Activated T-cell treated with anti-CD3 and anti-CD28 coated beads, Interleukin-2, amount 50 U/mL, for 72 hours (primary cell): ENCODE measurements at places on chromosomes 6 and 20.

- DNase-seq, result no peak
These were observed 140.3 kb downstream of the CDC5L start for GRCh38 chr6:44527583-44528369.

DNA sequence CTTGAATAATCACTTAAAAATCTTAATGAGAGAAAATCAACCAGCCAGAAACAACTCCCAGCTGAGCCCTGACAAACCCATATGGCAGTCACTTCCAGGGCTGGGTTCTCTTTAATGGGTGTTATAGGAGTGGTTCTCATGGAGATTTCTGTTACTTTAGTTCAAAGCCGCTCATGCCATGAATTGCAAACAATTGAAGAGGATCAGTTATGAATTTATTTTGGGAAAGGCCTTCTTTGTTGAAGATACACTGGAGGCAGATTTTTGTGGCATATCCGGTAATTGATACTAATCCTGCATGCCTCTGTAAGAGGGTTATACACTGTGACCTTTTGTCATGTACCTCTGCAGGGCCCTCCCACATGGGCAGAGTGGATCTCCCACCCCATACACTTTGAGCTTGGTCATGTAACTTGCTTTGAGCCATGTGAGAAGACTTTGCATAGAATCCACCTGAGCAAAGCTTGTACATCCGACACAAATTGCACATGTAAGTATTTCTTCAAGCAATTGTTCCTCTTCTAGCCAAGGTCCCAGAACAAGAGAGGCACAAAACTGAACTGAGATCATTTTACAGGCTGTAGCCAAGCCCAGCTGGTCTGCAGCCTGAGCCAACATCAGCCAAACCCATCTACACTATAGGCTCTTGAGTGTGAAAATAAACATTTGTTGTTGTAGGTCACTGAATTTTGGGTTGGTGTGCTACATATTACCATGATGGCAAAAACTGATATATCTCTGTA, 492.3 kb downstream of the PREX1 start:
- no peak for DNase-seq

DNA sequence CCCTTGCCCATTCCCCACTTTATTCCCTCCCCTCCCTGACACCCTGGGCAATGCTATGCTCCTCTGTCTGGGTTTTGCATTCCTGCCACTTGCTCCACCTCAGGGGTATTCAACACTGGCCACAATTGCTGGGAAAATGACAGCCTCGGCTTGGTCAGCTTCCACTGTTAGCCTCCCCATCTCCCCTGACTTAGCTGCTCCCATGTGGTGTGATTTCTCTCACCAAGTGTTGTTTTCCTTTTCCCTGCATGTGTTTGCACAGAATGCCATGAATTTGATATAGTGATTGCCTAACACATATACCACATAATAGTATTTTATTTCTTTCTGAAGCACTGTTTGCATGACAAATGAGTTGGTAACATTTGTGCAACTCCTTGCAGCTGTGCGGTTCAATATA, 1.4 kb upstream of the LEMD2 start:
- no peak for DNase-seq

- DNase-seq, result no peak
These were observed 72.6 kb upstream of the THBS2 start for GRCh38 chr6:169326067-169326799.

- DNase-seq, result no peak
These were observed 499.9 kb downstream of the UTRN start for GRCh38 chr6:144785056-144785455.

DNA sequence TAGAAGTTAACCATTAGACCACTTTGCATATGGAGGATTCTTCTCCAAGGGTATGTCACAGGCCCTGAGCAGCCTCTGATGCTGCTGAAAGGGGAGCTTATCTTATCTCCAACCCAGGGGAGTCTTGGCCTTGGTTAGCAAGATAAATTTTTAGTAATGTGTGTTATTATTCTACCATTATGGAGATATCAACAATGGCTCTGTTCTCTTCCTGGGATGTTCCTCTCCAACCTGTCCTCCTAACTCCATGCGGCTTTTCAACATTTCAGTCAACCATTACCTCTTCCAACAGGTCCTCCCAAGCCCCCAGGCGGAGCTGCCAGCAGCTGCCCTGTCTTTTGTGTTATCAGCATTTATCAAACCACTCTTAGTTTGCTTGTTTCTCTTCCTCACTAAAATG, 48.4 kb upstream of the FOXC1 start:
- DNase-seq, result no peak

DNA sequence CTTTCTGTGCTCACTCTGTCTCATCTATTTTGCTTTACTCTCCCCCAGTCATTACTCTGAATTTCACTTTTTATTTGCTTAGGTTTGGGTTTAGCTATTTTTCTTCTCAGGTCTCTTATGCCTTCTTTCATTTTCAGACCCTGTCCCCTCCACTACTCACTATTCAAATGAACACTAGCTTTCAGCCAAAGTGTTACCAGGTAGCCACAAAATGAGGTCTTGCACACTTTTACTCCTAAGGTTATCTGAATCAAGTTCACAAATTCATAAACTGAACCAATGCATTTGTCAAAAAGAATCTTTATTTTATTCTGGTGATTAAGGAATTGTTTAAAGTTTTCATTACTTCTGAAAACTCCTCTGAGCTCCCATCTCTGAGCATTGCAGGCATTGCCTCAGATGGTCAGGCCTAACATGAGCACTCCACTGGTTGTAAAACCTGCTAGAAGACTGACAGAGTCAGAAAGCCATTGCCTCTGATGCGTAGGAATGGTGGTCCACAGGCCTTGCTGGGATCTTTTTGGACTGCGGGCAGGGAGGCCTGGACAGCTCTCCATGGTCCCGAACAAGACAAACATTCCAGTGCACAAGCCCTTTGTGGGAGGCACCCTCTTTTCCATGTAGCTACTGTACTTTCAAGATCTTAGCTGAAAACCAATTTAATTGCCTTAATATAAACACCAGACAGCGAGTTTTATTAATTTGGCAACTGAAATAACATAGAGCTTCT, 48.5 kb downstream of the FYN start:
- DNase-seq, result no peak

DNA sequence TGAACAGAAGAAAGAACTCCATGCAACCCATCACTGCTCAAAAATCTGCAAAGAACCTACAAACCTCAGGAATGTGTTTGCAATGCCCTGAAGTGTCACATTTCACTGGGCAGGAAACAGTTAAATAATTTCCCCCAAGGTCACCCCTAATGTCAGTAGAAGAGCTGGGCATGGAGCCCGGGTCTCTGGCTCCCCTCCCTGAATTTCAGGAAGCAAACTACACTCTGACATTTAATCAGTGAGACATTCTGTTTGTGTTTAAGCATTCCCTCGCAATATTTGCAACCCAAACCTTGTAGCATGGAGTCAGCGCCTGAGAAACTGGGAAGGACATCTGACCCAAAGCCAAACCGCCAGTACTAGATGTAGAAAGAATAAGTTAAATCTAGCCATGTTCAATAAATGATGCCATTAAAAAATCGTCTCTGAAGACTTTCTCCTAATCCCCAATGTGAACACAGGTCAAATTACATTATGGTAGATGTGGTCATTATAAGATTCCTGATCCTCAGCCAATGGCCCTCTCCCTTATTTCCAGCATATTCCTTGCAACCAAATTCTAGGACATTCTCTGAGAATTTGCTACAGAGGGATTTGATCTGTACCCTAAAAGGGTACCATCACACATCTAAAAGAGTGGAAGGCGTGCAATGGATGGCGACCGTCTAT, 91.2 kb upstream of the ADTRP start:
- no peak for DNase-seq

DNA sequence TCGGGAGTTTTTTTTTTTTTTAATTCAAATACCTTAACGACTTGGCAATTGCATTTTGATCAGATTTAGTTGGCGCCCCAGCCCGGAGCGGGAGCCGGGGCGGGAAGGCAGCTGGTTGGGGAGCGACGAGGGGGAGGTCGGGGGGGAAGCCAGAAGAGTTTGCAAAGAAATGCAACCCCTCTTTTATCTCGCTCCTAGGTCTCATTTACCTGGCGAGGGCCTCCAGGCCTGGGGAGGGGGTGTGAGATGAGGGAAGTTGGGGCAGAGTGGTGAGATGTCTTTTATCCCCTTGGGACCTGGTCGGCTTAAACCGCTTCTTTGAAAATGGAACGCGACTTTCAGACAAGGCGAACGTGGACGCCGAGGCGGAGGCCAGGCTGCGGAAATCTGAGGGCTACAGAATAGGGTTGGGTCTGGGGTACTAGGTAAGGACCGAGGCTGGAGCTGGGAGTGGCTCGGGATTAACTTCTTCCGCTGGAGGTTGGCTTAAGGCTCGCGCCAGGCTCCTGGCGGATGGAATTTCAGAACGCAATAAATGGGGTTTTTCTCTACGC, 40.3 kb downstream of the NCR2 start:
- no peak for DNase-seq

DNA sequence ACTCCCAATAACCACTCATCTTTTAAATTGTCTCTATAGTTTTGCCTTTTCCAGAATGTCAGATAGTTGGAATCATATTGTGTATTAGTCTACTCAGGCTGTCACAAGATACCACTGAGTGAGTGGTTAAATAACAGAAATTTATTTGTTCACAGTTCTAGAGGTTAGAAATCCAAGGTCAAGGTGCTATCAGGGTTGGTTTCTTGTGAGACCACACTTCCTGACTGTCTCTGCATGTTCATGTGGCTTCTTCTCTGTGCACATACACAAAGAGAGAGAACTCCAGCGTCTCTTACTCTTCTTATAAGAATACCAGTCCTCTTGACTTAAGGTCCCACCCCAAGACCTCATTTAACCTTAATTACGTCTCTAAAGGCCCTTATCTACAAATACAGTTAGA, 23.9 kb upstream of the PRSS35 start:
- DNase-seq, result no peak
